ENCODE measurements at places on chromosomes 12 and 14.

DNA sequence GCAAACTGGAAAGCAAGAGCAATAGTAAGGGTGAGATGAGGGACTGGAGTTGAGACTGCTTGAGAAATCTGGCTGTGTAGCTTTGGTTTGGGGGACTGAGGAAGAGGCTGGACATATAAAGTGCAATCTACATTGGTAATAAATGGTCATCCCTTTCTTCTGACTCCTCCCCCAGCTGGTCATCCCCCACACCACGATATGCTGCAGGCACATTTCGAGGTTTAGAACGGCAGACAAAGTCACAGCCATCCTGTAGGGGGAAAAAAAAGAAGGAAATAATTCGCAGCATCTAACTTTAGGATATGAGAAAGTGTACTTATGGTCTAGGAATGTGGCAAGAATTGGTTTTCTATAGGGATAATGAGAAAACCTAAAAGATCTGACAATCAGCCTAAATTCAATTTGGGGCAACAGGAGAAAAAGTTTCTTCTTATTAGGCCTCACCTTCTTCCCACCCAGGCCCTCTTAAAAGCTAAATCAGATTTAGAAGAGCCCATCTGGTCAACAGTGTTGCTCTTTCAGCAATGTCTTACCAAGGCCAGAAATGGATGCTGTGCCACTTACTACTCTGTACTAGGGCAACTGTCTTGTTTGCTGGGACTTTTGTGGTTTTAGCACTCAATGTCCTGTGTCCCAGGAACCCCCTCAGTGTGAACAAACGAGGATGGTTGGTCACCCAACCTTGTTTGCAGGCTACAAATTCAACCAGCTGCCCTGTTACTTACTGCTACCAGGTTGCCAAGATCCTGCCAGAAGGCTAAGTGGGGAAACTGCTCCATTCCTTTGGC is 7.6 kb downstream of the M6PR start:
- no peak overlapping the region for H3K4me3 ChIP-seq
- no peak for DNase-seq
- H3K27me3 ChIP-seq: no peaks in the 10 kb centered on the region
- H3K4me1 ChIP-seq: peaks cover 3% of the 10 kb centered on the region
- peaks cover 65% of the 10 kb centered on the region for H3K36me3 ChIP-seq

DNA sequence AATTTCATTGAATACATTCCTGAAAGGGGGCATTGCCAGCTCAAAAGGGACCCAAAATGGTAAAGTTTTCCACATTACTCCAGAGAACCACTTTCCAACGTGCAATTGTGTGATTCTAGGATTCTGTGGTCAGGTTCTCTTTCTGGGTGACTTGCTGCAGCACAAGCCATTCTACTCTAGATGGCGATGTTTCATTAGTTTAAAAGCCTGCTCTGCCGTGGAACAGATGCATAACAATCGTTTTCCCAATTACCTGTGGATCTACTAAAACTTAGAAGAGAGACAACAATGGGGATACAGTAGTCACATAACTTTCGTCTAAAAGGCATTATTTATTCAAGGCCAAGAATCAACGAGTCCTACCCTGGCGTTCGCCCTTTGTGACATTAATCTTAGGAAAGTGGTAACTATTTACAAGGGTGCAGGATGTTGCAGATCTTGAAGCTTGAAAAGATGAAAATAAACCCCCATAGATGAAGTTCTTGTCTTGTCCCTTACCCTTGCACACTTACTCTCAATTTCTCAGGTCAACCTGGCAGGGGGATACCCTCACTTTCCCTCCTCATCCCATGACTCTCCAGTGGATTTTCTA is 400.9 kb downstream of the SNAPC1 start:
- H3K36me3 ChIP-seq: no peaks in the 10 kb centered on the region
- no peaks in the 10 kb centered on the region for H3K27me3 ChIP-seq
- no peak overlapping the region for H3K27ac ChIP-seq
- no peak for DNase-seq
- H3K4me1 ChIP-seq: no peaks in the 10 kb centered on the region
- H3K4me3 ChIP-seq: no peak overlapping the region

DNA sequence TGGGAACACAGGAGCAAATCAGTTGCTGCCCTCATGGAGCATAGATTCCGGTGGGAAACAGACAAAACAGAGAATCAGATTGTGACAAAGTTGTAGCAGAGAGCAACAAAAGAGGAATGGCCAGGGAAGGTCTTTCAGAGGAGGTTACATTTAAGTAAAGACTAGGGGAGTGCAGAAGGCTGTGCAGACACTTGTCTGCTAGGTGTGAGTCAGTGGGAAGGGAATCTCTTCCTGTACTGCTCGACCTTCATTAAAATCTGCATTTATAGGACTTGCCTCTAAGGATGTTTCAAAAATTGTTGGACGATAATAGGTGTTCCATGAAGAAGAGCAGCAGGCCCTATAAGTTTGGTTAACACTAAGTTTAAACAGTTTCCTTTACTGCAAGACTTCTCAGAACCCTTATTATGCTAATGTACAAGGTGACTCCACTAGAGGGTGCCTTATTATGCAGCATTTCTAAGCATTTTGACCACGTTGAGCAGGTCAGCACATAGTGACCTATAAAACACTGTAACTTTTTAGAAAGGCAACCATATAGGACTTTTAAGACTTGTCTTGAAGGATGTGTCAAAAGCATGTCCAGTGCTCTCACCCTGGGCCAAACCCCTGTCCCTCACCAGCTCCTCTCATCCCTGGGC is 91.8 kb upstream of the RIC8B start:
- H3K4me1 ChIP-seq: peaks cover 8% of the 10 kb centered on the region
- peak; percentile 33 for DNase-seq
- no peak overlapping the region for H3K4me3 ChIP-seq
- no peaks in the 10 kb centered on the region for H3K36me3 ChIP-seq
- H3K27ac ChIP-seq: no peak overlapping the region
- no peaks in the 10 kb centered on the region for H3K27me3 ChIP-seq

GRCh38 chr12:67531051-67531450 is 117.5 kb upstream of the DYRK2 start:
- DNase-seq: no peak
- H3K36me3 ChIP-seq: no peaks in the 10 kb centered on the region
- no peak overlapping the region for H3K4me3 ChIP-seq

GRCh38 chr14:95359994-95360826 is 40.5 kb upstream of the CLMN start:
- no peak overlapping the region for H3K27ac ChIP-seq
- H3K36me3 ChIP-seq: no peaks in the 10 kb centered on the region
- H3K27me3 ChIP-seq: peaks cover 51% of the 10 kb centered on the region
- no peak for DNase-seq

- no peaks in the 10 kb centered on the region for H3K4me1 ChIP-seq
- H3K4me3 ChIP-seq: no peak overlapping the region
- no peak for DNase-seq
- no peak overlapping the region for H3K27ac ChIP-seq
Measured at GRCh38 chr14:52863334-52863700, 71.9 kb upstream of the GNPNAT1 start.

DNA sequence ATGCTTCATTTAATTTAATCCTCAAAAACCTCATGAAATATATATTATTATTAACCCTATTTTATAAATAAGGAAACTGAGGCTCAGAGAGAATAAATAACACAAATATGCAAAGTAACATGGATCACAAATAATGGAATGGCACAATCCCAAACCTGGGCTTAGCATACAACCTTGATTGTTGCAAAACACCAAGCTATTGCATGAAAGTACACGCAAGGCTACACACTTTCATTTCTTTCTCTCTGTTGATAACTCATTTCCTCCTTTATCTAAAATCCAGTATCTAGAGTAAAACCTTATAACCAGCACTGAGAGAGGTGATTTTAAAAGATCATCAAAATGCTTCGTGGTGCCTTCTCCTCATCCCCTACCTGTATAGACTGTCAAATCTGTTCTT is 2.8 kb upstream of the DAAM1 start:
- peaks cover 10% of the 10 kb centered on the region for H3K4me1 ChIP-seq
- H3K27me3 ChIP-seq: peaks cover 18% of the 10 kb centered on the region
- H3K36me3 ChIP-seq: no peaks in the 10 kb centered on the region

- H3K4me1 ChIP-seq: no peaks in the 10 kb centered on the region
- H3K27me3 ChIP-seq: no peaks in the 10 kb centered on the region
- DNase-seq: no peak
- no peak overlapping the region for H3K27ac ChIP-seq
- H3K36me3 ChIP-seq: peaks cover 15% of the 10 kb centered on the region
Measured at GRCh38 chr12:101298426-101298825, 18.5 kb downstream of the UTP20 start.

- H3K27me3 ChIP-seq: no peaks in the 10 kb centered on the region
- no peak for DNase-seq
- H3K27ac ChIP-seq: no peak overlapping the region
- H3K4me3 ChIP-seq: no peak overlapping the region
Measured at GRCh38 chr12:3631759-3632158, 121.2 kb downstream of the CRACR2A start.

DNA sequence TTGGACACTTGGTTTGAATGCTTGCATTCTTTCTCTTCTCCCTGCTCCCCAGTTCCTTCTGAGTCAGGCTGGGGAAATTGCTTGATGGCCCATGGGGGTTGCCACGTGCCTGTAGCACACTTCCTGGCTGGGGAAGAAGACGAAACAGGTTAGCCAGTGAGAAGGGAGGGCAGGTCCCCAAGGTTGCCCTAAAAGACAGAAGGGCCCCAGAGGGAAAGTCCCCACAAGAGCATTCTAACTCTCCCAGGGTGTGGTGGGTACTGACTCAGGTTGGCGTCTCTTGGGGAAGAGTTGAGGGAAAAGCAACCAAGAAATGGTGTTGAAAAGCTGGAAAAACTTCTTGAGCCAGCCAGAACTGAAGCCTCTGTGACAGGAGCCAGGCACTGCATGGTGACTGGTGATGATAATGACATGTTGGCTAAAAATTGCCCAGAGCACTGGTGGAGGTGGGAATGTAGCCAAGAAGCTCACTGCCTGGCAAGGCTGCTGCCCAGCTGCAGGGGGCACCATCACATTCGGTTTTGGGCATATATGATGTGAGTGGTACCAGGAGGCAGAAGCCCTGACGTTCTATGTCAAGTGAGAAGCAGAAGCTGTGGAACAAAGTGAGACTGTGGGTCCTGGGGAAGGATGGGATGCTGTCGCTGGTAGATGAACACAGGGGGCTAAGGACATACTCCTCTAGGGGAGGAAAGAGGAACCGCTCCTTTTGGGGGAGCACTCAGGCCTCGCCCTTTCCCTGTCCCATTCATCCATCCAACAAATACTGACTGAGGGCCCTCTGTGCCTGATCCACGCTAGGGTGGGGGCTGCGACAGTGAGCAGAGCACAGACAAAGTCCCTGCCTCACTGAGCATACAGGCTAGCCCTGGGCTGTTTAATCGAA is 8.1 kb upstream of the RABGGTA start:
- no peak overlapping the region for H3K27ac ChIP-seq
- DNase-seq: no peak
- H3K36me3 ChIP-seq: no peaks in the 10 kb centered on the region
- H3K4me3 ChIP-seq: no peak overlapping the region
- H3K27me3 ChIP-seq: no peaks in the 10 kb centered on the region

DNA sequence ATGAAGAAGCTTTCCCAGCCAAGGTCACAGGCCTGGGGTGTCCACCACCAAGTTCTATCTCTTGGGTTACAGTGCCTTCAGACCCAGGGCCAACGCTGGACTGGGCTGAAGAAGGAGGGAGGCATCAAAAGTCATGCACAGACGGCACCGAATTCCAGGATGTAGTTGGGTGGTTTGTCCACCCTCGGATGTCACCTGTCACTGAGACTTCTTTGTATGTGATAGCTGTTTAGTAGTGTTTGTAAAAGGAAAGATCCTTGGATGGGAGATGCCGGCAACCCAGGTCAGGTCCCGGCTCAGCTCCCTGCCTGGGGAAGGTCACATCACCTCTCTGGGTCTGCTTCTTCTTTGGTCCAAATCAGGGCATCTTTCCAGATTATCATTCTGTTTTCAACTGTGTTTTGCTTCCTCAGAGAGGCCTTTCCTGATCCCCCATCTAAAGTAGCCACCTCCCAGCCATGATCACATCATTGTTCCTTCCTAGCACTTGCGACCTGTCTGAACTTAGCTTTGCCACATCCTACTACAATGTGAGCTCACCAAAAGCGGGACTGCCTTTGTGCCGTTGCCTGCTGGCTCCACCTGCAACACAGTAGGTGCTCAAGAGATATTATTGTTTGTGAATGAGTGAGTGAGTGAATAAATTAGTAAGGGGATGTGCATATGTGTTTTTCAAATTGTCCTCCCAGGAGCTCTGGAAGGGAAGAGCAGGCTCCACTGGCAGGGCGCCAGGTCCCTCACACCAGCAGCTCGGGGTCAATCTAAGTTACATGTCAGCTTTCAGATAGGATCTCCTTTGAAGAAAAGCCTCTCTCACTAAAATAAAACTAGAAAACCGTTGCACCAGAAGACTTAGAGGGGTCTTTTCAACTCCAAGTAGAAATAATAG is 2.1 kb downstream of the TSPAN11 start:
- peaks cover 9% of the 10 kb centered on the region for H3K4me1 ChIP-seq
- no peaks in the 10 kb centered on the region for H3K36me3 ChIP-seq
- H3K27me3 ChIP-seq: peaks cover 70% of the 10 kb centered on the region
- H3K4me3 ChIP-seq: no peak overlapping the region
- H3K27ac ChIP-seq: no peak overlapping the region

DNA sequence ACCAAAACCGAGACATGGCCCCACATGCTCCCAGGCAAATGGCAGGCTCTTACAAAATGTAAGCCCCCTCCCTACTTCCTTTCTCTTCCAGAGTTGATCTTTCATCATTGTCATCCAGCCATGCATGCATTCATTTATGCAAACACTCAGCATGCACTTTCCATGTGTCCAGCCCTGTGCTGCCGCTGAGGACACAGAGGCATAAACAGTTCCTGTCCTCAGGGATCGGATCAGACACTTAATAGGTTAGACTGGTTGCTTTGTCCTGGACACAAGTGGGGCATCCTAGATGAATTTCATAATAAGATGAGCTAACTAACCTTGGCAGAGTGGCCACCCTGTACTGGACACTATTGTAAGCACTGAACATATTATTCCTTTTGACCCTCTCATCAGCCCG is 23.1 kb downstream of the PRIMA1 start:
- DNase-seq: no peak
- no peaks in the 10 kb centered on the region for H3K4me1 ChIP-seq
- no peak overlapping the region for H3K4me3 ChIP-seq
- no peaks in the 10 kb centered on the region for H3K36me3 ChIP-seq
- no peaks in the 10 kb centered on the region for H3K27me3 ChIP-seq
- H3K27ac ChIP-seq: no peak overlapping the region

DNA sequence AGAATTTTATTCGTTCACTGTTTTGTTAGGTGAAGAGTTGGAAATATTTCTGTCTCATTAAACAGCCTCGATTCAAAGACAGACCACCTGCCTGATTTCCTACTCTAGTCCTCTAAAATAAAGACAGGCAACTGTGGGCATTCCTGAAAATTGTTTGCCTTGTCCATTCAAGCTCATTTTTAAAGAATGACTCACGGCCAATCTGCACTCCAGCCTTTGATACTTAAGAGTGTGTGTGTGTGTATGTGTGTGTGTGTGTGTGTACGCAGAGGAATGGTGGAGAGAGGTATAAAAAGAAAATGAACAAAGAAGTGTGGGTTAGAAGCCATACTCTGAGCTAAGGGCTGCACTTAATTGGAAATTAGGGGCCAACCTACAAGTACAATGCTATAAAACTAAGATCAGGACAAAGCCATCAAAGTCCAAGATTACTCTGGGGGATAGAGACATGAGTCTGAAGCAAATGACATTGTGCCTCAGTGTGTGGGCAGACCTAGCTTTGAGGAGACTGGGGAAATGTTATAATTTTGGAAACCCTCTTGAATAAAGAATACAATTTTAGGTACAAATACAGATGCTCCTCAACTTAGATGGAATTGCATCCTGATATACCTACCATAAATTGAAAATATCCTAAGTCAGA is 45.6 kb upstream of the SOCS2 start:
- no peak overlapping the region for H3K27ac ChIP-seq
- no peaks in the 10 kb centered on the region for H3K4me1 ChIP-seq
- H3K4me3 ChIP-seq: no peak overlapping the region
- H3K36me3 ChIP-seq: no peaks in the 10 kb centered on the region
- no peak for DNase-seq
